ENCODE measurements at places on chromosomes 16 and 17. TPM values are rescaled to one million over a fixed set of nuclear protein-coding genes. Genes with fewer than 3 reads are reported as not detected.

- DNase-seq: no peak
Observed at GRCh38 chr17:50517011-50517410, 8.8 kb downstream of the MYCBPAP start.

DNA sequence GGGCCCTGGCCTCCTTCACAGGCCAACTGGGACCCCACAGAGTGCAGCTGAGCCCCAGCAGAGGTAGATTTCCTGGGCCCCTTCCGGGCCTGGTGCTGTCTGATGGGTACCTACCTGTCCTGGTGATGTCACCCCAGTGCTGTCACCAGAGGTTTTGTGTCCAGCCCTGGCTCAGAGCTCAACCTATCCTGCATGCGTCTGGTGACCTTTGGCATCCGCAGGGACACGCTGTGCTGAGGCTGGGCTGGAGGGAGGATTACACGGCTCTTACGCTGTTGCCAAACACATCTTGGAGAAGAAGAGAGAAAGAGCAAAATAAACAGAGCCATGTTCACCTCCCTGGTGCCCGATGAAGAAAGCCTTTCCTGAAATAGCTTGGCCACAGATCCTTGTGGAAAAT lies 70.6 kb upstream of the MED9 start:
- DNase-seq: no peak

DNA sequence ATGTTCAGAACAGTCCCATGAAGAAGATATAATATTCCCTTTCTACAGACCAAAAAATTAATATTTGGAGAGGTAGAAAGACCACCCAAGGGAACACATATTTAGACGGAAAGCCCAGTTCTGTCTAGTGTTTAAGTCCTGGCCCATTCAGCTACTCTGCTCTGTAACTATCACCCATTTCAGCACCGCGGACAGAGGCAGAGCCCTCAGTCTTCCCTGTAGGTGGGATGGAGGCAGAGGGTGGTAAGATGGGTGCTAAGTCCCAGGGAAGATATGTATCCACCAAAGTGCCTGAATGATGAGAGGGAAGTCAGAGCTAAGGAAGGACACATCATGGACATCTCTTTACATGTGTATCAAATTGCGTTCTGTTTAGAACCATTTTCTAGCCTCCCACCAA lies 27.8 kb upstream of the C16orf78 start:
- DNase-seq: peak; percentile 80

GRCh38 chr17:6427279-6427781 lies 7.6 kb downstream of the AIPL1 start:
- no peak for DNase-seq

GRCh38 chr16:31112711-31113110 lies 4.5 kb downstream of the BCKDK start:
- no peak for DNase-seq

DNA sequence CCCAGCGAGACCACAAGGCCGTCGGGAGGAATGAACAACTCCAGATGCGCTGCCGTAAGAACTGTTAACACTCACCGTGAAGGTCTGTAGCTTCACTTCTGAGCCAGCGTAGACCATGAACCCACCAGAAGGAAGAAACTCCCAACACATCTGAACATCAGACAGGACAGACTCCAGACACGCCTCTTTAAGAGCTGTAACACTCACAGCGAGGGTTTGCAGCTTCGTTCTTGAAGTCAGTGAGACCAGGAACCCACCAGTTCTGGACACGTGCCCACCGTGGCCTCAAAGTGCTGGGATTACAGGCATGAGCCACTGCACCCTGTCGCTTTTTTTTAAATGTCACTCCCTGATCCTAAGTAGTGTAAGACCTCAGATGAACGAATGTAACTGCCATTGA lies 17.3 kb downstream of the KPNA2 start:
- DNase-seq: no peak

GRCh38 chr17:7383742-7384488 lies 3.0 kb downstream of the TNK1 start:
- DNase-seq: peak; percentile 99

DNA sequence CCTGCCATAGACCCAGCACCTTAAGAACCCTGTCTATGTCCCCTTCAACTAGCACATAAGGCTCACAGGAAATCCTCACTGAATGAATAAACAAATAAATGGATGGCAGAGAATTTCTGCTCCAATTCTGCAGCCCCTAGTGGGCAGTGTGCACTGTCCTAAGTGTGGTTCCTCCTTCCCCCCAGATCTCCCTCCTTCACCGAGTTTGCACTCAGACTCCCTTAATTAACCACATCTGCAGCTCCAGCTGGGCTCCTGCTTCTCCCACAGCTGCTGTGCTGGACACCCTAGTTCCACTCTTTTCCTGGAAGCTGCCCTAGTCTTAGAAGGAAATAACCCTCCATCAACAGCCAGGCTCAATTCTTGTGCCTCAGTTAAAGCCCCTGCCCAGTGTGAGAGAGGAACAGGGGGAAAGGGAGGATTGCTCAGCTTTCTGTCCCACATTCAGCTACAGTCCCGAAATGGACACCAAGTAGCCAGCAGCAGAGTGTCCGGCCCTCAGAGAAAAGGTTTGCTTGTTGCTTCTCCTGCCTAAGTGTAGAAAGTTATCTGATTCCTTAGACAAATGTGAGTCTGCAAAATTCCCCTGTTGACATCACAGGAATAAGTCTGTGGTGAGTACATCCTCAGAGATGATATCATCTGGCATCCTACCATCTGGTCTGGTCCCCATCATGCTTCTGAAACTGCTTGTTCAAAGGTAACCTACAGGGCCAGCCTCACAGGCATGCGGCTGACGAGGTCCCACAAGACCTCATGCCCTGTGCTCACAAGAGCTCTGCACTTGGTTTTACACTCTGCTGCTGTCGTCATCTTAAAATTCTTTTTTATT lies 12.3 kb downstream of the LRRC3C start:
- DNase-seq: no peak

GRCh38 chr17:40422990-40423633 lies 5.4 kb upstream of the TOP2A start:
- peak; percentile 78 for DNase-seq

- DNase-seq: peak; percentile 94
Observed at GRCh38 chr17:8153957-8154607, 1.9 kb upstream of the PER1 start.

- peak; percentile 73 for DNase-seq
Observed at GRCh38 chr17:58447039-58447975, 30.0 kb upstream of the RNF43 start.

DNA sequence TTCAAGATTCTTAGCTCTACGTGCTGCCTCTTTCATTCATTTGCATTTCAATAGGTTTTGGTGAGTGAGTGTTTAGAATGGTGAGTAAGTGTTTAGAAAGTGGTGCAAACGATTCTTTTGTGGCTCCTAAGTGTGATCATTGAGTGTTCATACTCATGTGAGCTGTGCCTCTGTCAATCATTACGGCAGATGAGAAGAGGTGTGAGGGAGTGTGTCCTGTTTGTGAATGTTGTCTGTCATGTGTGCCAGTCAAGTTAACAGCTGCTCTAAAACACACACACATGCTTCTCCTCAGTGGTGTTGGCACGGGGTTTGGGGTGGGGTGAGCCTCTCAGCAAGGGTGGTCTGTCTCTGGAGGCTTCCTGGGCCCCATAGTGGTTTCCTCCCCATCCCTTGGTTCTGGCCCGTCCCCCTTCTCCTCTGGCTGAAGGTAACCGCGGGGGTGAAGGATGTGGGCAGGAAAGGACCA lies 11.4 kb downstream of the MYL4 start:
- DNase-seq: peak; percentile 39

DNA sequence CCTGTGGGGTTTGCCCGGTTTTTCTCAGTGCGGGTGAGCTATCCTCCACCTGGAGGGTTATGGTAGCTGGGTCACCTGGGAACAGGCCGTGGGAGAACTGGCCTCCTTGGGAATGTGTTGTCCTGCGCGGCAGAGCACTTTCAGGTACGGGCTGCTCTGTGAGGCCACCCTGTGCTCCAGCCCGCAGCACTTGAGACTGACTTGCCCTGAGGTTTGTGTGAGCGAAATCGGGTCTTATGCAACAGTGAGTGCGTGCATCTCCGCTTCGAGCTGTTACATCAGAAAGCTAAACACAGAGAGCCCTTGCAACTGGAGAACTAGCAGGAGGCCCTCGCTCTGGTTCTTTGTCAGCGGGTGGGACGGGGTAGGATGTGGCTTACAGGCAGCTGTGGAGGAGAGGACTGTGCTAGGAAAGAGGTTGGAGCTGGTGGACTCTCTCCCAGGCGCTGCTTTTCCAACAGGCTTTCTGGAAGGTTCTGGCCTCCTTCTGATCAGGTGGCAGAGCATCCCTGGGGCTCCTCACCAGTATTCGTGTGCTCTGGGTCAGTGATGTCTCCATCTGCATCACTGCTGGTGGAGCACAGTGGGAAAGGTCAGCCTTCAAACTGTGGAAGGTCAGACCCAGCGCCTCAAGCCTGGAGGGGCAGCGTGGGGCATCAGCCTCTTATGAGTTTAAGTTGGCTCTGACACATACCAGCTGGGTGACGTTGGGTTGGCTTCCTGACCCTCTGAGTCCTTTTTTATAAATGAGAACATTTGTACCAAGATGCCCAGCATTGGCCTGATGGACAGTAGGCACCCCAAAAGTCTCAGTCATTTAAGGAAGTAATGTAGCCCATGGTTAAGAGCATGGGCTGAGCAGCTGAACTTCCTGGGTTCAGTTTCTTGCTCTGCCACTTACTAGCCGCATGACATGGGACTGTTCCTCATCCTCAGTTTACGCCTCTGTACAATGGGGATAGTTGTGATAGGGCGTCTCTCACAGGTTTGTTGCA lies 76.3 kb downstream of the KSR1 start:
- DNase-seq: no peak

- no peak for DNase-seq
Observed at GRCh38 chr17:68387435-68388218, 69.7 kb downstream of the WIPI1 start.

DNA sequence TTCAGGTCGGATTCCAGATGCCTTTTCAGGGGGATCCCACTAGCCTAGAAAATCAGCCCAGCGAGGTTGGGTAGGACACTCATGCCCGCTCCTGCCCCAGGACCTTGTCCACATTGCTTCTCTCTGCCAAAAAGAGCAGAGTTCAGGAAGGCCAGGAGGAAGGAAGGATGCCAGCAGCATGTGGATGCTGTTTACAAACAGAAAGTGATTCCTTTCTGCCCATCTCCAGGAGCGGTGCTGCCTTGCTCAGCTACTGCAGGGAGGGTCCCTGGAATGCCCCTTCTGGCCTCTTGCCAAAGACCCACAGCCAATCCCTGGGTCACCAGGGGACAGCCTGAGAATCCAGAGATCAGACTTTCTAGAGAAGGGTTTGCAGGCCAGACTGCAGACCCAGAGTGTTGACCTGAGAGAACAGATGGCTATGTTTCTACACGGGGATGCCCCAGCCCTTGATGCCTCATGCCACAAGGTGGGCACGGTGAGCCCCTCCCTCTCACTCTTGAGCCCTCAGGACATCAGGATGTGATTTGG lies 32.3 kb upstream of the EMP2 start:
- DNase-seq: no peak

GRCh38 chr16:47503936-47504335 lies 42.8 kb downstream of the PHKB start:
- DNase-seq: no peak

The BAIAP3 gene
- 2.6 TPM for total RNA-seq

The KRT12 gene
- total RNA-seq: not detected

The TBC1D3B gene
- 1.1 TPM for total RNA-seq

The CSNK1D gene
- total RNA-seq: 31.7 TPM

Data from H7 (cell line).